ENCODE measurements at places on chromosomes 13 and 19. TPM values are rescaled to one million over a fixed set of nuclear protein-coding genes. Genes with fewer than 3 reads are reported as not detected.

- H3K4me1 ChIP-seq, result no peaks in the 10 kb centered on the region
- no peak overlapping the region for H3K27ac ChIP-seq
- peaks cover 11% of the 10 kb centered on the region for H3K27me3 ChIP-seq
These were observed 661 bp downstream of the PALM3 start for GRCh38 chr19:14061081-14061749.

DNA sequence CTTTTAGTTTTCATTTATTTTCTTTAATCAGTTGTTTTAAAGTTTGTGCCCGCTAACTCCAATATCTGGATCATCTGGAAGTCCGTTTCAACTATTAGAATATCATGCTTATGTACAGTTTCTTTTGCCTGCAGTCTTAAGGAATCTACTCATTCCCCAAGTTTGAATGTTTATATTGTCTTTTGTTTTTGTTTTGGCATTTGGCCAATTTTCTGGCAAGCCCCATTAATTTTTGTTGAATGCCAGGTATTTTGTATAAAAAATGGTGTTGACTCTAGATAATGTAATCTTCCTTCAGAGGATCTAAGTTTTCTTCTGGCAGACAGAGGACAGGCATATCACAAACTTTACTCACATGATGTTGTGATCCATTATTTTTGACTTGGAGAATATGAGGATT, 11.1 kb upstream of the ZNF235 start:
- H3K27ac ChIP-seq, result no peak overlapping the region
- DNase-seq, result no peak
- no peak overlapping the region for H3K4me3 ChIP-seq
- H3K4me1 ChIP-seq, result no peaks in the 10 kb centered on the region
- H3K36me3 ChIP-seq, result no peaks in the 10 kb centered on the region

GRCh38 chr13:94947965-94948371, 235.6 kb upstream of the SOX21 start:
- DNase-seq, result no peak
- no peak overlapping the region for H3K4me3 ChIP-seq
- H3K36me3 ChIP-seq, result no peaks in the 10 kb centered on the region
- no peak overlapping the region for H3K27ac ChIP-seq
- no peaks in the 10 kb centered on the region for H3K4me1 ChIP-seq

DNA sequence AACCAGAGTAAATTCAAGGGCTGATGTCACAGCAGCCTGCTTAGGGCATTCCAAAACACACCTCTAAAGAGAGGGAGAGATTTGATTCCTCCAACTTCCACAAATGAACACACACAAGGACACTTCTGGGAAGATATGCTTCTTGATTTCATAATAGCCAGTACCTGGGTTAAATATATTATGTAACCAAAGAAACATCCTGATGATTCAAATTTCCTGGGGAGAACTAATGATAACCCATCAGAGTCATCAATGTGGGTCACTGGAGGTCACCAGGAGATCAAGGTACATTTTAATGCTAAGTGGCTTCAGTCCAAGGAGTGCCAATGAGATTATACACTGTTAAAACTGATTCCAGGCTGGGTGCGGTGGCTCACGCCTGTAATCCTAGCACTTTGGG, 54.0 kb upstream of the DOCK9 start:
- no peak overlapping the region for H3K4me3 ChIP-seq
- H3K27me3 ChIP-seq, result no peaks in the 10 kb centered on the region
- no peaks in the 10 kb centered on the region for H3K36me3 ChIP-seq
- no peak for DNase-seq

GRCh38 chr13:99698816-99699099, 197.5 kb downstream of the TM9SF2 start:
- H3K36me3 ChIP-seq, result no peaks in the 10 kb centered on the region
- DNase-seq, result no peak
- H3K27me3 ChIP-seq, result no peaks in the 10 kb centered on the region
- H3K4me3 ChIP-seq, result no peak overlapping the region
- H3K27ac ChIP-seq, result no peak overlapping the region

GRCh38 chr19:57438925-57439324, 3.8 kb downstream of the ZNF749 start:
- H3K27me3 ChIP-seq, result no peaks in the 10 kb centered on the region
- DNase-seq, result no peak
- peaks cover 21% of the 10 kb centered on the region for H3K4me1 ChIP-seq
- no peak overlapping the region for H3K4me3 ChIP-seq
- H3K36me3 ChIP-seq, result no peaks in the 10 kb centered on the region

GRCh38 chr19:8083141-8083540, 30.6 kb downstream of the CCL25 start:
- H3K36me3 ChIP-seq, result no peaks in the 10 kb centered on the region
- no peaks in the 10 kb centered on the region for H3K4me1 ChIP-seq
- H3K4me3 ChIP-seq, result no peak overlapping the region
- H3K27ac ChIP-seq, result no peak overlapping the region

- H3K27ac ChIP-seq, result no peak overlapping the region
- no peak overlapping the region for H3K4me3 ChIP-seq
- no peak for DNase-seq
- peaks cover 28% of the 10 kb centered on the region for H3K27me3 ChIP-seq
- H3K4me1 ChIP-seq, result no peaks in the 10 kb centered on the region
These were observed 13.5 kb downstream of the ERVV-2 start for GRCh38 chr19:53057904-53058580.

DNA sequence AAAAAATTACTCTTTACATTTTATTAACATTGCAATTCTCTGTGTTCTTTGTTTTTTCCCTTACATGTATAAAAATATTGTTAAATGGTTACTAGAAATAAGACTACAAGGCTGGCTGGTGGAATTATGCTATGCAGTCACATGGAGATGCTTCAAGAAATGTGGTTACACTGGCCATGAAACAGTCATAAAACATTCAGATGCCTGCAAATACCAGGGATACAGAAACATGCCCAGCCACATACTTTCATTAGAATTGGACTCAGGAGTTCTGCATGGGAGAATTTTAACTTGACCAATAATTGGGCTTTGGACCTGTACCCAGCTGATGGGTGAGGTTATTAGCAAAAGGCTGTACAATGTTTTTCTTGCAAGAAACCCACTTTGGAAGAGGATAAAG, 1407.7 kb upstream of the SLC10A2 start:
- H3K27me3 ChIP-seq, result no peaks in the 10 kb centered on the region
- no peak overlapping the region for H3K4me3 ChIP-seq
- no peak for DNase-seq

GRCh38 chr19:47020132-47020805, 632 bp downstream of the NPAS1 start:
- peaks cover 57% of the 10 kb centered on the region for H3K27me3 ChIP-seq
- no peak overlapping the region for H3K4me3 ChIP-seq
- H3K27ac ChIP-seq, result no peak overlapping the region
- no peak for DNase-seq

DNA sequence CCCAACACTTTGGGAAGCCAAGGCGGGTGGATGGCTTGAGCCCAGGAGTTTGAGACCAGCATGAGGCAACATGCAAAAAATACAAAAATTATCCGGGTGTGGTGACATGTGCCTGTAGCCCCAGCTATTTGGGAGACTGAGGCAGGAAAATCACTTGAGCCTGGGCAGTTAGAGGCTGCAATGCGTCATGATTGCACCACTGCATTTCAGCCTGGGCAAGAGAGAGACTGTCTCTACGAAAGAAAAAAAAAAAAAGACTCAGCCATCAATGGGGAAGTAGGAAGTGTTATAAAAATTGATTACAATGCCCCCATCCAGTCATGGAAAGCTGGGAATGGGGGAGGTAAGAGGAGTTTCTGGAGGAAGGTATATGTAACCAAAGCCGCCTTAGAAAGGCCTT, 5.4 kb downstream of the TYK2 start:
- no peak overlapping the region for H3K27ac ChIP-seq
- H3K4me3 ChIP-seq, result no peak overlapping the region
- H3K27me3 ChIP-seq, result no peaks in the 10 kb centered on the region
- H3K4me1 ChIP-seq, result no peaks in the 10 kb centered on the region
- DNase-seq, result no peak

GRCh38 chr13:44309794-44310757, 63.5 kb upstream of the SERP2 start:
- no peaks in the 10 kb centered on the region for H3K36me3 ChIP-seq
- no peak for DNase-seq
- no peak overlapping the region for H3K27ac ChIP-seq
- H3K27me3 ChIP-seq, result no peaks in the 10 kb centered on the region

GRCh38 chr19:50974702-50975556, 5.5 kb upstream of the KLK6 start:
- no peak for DNase-seq
- no peaks in the 10 kb centered on the region for H3K27me3 ChIP-seq
- no peaks in the 10 kb centered on the region for H3K36me3 ChIP-seq
- H3K4me1 ChIP-seq, result no peaks in the 10 kb centered on the region
- no peak overlapping the region for H3K4me3 ChIP-seq

DNA sequence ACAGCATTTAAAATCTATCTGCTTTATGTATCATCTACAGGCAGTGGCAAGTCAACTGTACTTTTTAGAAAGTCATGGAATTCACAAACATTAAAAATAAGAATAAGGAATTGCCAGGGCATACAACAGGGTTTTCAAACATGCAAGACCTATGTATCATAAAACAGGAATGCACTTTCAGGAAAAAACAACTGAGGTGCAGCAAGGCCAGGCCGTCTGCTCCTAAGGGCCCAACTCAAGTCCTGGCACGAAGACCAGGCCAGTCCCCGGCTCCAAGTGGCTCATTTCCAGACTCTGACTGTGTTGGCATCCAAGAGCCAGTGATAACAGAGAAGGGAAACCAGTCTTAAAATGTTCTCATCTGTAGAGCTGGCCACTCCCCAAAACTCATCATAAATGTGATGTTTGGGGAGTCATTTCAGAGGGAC, 7.1 kb downstream of the RFX2 start:
- no peak overlapping the region for H3K4me3 ChIP-seq
- no peaks in the 10 kb centered on the region for H3K36me3 ChIP-seq
- peaks cover 29% of the 10 kb centered on the region for H3K4me1 ChIP-seq
- H3K27me3 ChIP-seq, result no peaks in the 10 kb centered on the region
- peak overlapping the region; percentile 69 for H3K27ac ChIP-seq

GRCh38 chr13:107374038-107374437, 806.1 kb upstream of the ARGLU1 start:
- DNase-seq, result no peak
- H3K4me1 ChIP-seq, result no peaks in the 10 kb centered on the region
- no peak overlapping the region for H3K4me3 ChIP-seq
- H3K27me3 ChIP-seq, result no peaks in the 10 kb centered on the region
- no peaks in the 10 kb centered on the region for H3K36me3 ChIP-seq

DNA sequence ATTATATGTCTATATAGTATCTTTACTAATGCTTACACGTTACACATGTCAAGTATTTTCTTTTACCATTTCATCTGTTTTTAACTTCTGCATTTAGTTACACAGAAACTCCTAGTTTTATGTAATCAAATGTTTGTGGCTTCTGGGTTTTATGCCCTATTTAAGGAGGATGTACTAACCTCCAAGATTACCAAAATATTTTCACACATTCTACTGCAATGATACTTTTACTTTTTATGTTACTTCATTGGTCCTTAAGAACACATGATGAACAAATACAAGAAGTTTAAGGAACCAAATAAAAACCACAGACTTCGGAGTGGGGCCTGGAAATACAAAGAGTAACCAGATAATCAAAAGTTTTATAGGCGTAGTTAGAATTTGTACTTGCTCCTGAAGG, 37.2 kb downstream of the ZC3H13 start:
- H3K4me3 ChIP-seq, result no peak overlapping the region
- H3K4me1 ChIP-seq, result no peaks in the 10 kb centered on the region
- no peaks in the 10 kb centered on the region for H3K36me3 ChIP-seq
- no peak overlapping the region for H3K27ac ChIP-seq

- no peak overlapping the region for H3K27ac ChIP-seq
- H3K36me3 ChIP-seq, result no peaks in the 10 kb centered on the region
- no peaks in the 10 kb centered on the region for H3K27me3 ChIP-seq
- H3K4me3 ChIP-seq, result no peak overlapping the region
These were observed 238.4 kb downstream of the TUBA3C start for GRCh38 chr13:18943273-18943672.

GRCh38 chr19:40565355-40565754, 11.3 kb upstream of the SHKBP1 start:
- H3K27me3 ChIP-seq, result peaks cover 93% of the 10 kb centered on the region
- H3K4me3 ChIP-seq, result no peak overlapping the region
- peaks cover 7% of the 10 kb centered on the region for H3K4me1 ChIP-seq

DNA sequence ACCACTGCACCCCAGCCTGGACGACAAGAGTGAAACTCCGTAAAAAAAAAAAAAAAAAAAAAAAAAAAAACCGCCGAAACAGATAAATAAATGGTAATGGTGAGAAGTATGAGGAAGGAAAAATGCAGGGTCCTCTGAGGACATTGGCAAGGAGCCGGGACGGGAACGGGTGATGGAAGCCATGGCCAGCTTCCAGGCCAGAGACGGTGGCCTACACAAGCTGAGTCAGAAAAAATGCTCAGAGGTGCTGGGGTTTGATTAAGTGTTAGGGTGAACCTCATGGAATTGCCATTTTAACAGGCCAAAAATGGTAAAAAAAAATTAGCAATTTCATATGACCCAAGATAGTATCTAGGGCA, 866 bp upstream of the ZSWIM4 start:
- H3K4me1 ChIP-seq, result peaks cover 16% of the 10 kb centered on the region
- H3K27me3 ChIP-seq, result no peaks in the 10 kb centered on the region
- peak; percentile 89 for DNase-seq
- peak overlapping the region; percentile 88 for H3K27ac ChIP-seq

DNA sequence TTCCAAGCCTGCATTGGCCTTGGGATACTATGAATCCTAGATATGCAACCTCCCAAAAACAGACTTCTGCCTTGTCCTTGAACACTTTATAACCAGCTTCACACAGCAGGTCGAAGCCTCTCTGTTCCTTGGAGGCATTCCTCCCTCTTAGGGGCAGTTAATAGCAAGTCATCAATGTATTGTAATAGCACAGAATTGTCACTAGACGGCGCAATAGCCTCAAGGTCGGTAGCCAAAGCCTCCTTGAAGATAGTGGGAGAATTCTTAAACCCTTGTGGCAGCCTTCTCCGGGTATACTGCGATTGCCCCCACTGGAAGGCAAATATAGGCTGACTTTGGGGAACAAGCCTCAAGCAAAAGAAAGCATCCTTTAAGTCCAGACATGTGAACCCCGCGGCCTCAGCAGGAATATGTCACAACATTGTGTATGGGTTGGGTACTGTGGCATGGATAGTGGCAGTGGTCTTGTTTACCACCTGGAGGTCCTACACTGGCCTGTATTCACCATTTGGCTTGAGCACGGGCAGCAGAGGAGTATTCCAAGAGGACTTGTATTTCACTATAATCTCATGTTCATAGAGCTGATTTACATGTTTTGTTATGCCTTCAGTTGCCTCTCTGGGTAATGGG, 61.1 kb downstream of the ZNF431 start:
- H3K4me3 ChIP-seq, result no peak overlapping the region
- no peaks in the 10 kb centered on the region for H3K4me1 ChIP-seq
- peak; percentile 31 for DNase-seq
- no peaks in the 10 kb centered on the region for H3K36me3 ChIP-seq
- no peak overlapping the region for H3K27ac ChIP-seq

- no peak overlapping the region for H3K4me3 ChIP-seq
- no peaks in the 10 kb centered on the region for H3K4me1 ChIP-seq
- no peak overlapping the region for H3K27ac ChIP-seq
- H3K27me3 ChIP-seq, result no peaks in the 10 kb centered on the region
These were observed 197.5 kb downstream of the NBEA start for GRCh38 chr13:35139591-35139990.

Gene FAM216B
- total RNA-seq, result 7.9 TPM

Gene OVOL3
- total RNA-seq, result not detected

Gene CYP4F2
- total RNA-seq, result not detected

Gene ZNF626
- total RNA-seq, result 8.6 TPM
